ENCODE measurements at places on chromosomes 7 and 10.

DNA sequence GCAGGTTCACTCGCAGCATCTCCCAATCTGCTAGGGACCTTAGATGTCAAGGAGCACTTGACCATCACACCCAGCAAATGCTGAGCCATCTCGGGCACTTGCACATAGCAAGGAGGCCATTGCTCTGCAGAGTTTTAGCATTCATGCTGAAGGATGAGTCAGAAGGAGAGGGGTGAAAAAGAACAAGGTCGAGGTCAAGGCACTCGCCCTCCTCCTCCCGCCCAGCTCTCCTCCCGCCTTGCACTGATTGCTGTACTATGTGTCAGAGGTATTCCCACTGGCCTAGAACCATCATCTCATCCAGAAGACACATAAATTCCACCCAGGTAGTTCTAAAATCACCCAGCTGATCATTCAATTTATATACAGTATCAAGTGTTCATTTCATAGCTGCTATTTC is 255.1 kb upstream of the SP4 start:
- DNase-seq: no peak

DNA sequence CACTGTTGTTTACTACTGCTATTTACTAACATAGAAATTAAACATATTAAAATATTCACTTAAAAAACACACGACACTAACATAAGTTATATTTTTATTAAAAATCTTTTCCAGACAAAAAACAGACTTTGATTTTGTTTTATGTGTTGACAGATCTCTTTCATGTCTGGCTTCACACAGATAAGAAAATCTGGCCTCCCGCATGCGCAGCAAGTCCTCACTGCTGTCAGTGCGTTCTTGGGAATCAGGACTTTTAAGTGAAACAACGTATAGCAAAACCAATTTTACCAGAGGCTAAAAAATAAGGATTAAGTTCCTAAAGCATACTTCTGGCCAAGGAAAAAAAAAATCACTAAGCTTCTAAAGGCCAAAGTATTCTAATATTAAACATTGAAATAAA is 1.2 kb upstream of the IDI1 start:
- no peak for DNase-seq

DNA sequence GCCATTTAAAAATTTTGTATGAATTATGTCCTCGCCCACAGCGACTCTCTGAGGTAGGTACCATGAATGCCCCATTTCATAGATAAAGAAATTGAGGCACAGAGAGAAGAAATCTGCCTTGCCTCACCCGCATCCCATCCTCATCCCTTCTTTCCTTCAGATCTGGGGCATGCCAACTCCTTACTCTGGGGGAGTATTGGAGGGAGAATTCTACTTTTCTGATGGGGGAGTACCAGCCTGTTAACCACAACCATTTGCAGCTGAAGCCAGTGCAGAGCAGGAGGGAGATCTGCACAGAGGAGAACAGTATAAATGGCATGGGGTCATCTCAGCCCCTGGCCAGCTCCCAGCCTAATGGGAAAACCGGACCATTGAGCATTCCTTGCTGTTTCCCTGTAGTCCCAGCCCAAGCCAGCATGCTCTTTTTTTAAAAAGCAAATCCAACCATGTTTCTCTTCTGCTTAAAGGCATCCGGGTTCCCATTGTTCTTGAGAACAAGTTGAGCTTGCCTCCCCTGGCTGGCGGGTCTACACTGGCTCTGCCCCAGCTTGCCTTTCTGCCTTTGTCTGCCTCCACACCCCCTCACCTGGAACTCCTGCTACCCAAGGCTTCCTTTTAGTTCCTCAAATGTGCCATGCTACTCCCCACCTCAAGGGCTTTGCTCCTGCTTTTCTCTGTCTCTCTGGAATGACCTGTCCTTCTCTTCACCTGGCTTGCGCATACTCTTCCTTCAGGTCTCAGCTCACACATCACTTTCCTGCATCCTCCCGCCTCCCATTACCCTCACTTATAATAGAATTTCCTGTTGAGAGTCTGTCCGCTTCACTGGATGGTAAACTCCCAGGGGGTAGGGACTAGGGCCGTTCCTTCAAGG is 8.8 kb upstream of the ZNF503 start:
- no peak for DNase-seq

DNA sequence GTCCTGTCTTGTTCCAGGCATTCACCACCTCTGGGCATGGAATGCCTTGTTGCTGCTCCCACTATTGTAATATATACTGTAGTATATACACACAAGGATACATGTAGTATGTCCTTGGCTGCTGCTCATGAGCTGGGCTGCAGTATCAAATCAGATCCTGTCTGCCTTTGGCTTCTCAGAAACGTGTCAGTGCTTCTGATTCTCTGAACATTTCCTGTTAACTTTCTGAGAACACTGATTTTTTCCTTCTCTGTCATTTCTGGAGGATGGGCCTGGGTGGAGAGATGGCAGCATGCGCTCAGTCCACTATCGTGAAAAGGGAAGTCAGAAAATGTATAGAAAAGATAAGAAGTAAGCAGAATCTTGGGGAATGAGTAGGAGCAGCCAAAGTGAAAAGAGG is 12.2 kb downstream of the SFTPA2 start:
- DNase-seq: no peak

GRCh38 chr10:71534568-71535194 is 138.0 kb downstream of the CDH23 start:
- DNase-seq: no peak

GRCh38 chr10:69025370-69025896 is 36.8 kb downstream of the KIFBP start:
- DNase-seq: no peak

GRCh38 chr10:102927311-102928010 is 9.4 kb downstream of the CNNM2 start:
- DNase-seq: no peak

DNA sequence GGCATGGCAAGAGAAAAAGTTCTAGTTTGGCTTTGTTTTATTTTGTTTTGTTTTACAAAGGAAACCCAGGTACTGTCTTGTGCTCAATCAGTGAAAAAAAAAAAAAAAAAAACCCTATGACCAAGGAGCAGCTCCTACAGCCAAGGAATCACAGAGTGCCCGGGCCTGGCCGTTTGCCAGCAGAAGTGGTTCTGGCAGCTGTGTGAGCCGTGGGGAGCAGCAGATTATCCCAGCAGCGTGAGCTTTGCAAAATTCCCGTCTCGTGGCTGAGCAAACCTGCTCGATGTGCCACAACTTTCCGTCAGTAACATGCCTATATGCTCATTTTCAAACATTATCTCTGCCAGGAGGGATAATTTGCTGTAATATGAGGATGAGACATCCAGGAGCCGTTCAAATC is 293.7 kb downstream of the POU6F2 start:
- no peak for DNase-seq

- DNase-seq: no peak
These were observed 57.5 kb upstream of the MEOX2 start for GRCh38 chr7:15743926-15744480.

- no peak for DNase-seq
These were observed 252.2 kb downstream of the WDR37 start for GRCh38 chr10:1308173-1308961.

- no peak for DNase-seq
These were observed 137.2 kb upstream of the GPR22 start for GRCh38 chr7:107332488-107333269.

DNA sequence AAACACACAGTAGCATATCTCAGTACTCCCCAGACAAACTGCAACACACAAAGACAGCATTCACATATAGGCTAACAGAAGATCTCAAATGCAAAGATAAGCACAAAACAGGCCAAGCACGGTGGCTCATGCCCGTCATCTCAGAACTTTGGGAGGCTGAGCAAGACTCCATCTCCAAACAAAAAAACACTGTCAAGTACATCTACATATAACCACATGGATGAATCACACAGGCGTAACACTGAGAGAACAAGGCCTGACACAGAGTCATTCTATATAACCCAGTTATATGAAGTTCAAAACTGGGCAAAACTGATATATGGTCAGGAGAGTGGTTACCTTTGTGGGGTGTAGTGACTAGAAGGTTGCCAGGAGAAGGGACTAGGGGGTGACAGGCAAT is 506.4 kb downstream of the KCNMA1 start:
- no peak for DNase-seq

- no peak for DNase-seq
These were observed 205.3 kb downstream of the ARHGAP21 start for GRCh38 chr10:24518411-24518810.

DNA sequence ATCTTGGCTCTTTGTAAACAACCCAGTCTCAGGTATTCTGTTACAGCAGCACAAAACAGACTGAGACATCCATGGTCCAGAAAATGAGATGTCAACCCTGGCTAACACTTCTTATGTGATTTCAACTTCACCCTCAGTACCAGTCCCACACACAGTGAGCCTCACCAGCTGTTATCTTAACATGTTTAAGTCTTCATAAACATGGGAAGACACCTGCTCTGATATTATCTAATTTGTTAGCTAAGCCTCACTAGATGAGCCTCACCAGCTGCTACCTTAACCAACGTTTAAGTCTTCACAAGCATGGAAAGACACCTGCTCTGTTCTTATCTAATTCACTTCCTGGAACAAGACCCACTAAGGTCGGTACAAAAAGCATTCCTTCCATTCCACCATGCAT is 130.8 kb downstream of the CALN1 start:
- no peak for DNase-seq

All from GM19239 (cell line).